ENCODE measurements at places on chromosomes 11 and 22.

DNA sequence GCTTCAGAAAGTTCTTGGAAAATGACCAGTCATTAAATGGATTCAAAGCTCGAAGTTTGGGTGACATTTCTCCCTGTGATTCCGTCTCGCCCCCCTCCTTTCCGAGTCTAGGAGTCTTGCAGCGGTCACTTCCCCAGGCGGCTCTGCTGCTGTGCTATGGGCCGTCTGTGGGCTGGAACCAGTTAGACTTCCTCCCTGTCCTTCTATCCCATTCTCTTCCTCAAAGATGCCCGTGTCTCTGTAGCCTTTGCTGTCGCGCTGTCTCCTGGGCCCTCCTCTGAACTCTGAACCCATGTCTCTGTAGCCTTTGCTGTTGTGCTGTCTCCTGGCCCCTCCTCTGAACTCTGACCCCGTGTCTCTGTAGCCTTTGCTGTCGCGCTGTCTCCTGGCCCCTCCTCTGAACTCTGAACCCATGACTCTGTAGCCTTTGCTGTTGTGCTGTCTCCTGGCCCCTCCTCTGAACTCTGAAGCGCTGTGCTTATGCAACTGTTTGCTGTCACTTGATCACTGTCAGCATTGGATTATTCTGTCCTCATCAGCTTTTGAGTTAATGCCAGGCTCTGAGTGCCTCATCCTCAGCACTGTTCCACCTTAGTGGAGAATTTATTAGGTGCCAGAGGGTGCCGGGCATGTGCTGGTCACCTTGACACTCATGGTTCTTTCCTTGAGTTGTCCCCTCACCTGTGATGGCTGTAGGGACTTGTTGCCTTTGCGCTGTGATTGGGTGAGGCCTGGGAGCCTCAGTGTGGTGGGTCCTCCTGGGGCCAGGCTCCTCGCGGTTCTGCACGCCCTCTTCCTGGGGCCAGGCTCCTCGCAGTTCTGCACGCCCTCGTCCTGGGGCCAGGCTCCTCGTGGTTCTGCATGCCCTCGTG is 173.3 kb downstream of the TBC1D22A start:
- DNase-seq: no peak

- no peak for DNase-seq
Observed at GRCh38 chr11:116336540-116336939, 436.2 kb downstream of the BUD13 start.

- no peak for DNase-seq
Observed at GRCh38 chr22:26860301-26860700, 202.9 kb downstream of the MIAT start.

- DNase-seq: no peak
Observed at GRCh38 chr22:48760481-48761390, 1066.9 kb downstream of the BRD1 start.

DNA sequence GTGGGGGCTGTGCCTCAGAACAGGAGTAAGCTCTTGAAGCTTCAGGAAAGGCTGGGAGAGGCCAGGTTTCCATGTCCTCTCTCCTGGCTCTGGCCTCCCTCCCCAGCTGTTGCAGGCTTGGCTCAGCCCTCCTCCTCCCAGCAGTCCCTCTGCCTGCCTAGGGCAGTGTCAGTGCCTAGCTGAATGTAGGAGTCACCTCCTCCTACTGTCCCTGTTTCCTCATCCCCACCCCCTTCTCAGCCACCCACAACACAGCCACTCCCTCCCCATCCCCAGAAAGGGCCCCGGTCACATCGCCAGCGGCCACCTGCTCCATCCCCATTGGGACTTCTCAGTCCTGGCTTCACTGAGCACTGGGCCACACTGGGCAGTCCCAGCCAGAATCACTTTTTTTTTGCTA is 2.9 kb upstream of the FBLN1 start:
- DNase-seq: no peak

- DNase-seq: no peak
Observed at GRCh38 chr11:64395545-64396078, 36.6 kb downstream of the RPS6KA4 start.

DNA sequence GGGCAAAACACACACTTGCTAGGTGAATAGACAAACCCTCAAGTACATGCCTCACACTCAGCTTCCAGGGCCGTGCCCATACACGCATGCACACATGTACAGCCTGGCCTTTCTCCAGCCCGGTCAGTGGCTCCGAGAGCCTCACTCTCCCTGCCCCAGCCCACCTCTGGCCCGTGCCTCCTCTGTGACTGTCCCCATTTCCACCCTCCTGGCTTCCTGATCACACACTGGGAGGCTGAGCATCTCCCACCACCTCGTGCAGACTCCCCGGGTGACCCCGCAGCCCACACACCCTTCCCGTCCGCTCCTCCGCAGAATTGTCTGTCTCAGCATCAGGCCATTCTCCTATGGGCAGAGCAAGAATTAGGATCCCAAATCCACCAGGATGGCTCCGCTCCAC is 634.1 kb downstream of the TBC1D22A start:
- no peak for DNase-seq

DNA sequence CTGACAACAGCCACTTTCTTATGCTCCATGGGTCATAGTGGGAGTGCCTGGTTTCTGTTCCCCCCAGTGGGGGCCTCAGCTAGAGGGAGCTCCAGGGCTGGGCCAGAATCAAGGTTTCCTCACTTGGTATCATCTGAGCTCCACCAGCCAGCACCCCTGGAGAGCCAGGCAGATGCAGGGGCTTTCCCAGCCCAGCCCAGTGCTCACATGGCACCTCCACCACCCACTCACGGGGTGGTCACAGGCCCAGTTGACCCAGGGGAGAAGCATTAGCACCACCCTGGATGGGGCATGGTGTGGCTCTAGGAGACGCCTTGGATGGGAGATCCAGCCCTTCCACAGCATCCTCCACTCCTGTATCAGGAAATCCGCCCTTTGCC is 24.1 kb upstream of the WNT7B start:
- no peak for DNase-seq

- no peak for DNase-seq
Observed at GRCh38 chr11:43983221-43983810, 40.9 kb downstream of the C11orf96 start.

- DNase-seq: no peak
Observed at GRCh38 chr11:31529701-31530100, 20.1 kb downstream of the ELP4 start.

GRCh38 chr11:100066399-100066798 is 620.7 kb upstream of the ARHGAP42 start:
- no peak for DNase-seq

DNA sequence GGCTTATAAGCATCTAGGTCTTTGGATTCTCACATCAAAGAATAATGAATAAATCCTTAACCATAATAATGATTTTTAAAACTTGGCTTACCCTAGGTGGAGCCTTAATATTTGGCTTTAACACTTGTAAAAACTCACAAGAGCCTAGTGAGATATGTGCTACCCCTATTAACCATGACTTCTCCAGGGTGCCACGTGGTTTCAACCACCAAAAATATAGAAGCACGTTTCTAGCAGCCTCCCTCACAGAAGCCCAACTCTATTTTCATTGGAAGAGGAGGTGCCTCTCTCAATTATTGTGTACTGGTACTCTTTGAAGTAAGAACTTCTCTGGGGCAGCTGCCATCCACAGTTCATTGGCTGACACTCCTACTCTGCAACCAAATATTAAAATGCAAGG is 46.5 kb upstream of the GDPD4 start:
- no peak for DNase-seq

DNA sequence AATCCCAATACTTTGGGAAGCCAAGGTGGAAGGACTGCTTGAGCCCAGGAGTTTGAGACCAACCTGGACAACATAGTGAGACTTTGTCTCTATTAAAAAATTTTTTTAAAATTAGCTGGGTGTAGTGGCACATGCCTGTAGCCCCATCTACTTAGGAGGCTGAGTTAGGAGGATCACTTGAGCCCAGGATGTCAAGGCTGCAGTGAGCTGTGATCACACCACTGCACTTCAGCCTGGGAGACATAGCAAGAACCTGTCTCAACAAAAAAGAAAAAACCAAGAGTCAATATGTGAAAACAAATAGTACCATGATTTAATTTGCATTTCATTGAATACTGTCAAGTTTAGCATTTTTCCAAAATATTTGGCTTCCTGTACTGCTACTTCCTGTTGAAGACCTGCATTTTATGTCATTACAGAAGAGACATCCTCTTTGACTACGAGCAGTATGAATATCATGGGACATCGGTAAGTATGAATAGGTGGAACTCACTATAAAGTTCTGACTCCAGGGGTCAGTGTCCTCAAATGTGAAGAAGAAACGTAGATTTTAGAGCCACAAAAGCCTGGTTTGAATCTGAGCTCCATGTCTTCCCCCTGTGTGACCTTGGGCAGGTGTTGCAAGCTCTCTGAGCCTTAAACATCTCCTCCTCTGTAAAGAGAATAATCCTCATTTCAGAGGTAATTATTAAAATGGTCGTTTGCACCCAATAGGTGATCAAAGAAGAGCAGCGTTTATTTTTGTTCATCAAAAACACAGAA is 16.0 kb downstream of the CDC45 start:
- no peak for DNase-seq

DNA sequence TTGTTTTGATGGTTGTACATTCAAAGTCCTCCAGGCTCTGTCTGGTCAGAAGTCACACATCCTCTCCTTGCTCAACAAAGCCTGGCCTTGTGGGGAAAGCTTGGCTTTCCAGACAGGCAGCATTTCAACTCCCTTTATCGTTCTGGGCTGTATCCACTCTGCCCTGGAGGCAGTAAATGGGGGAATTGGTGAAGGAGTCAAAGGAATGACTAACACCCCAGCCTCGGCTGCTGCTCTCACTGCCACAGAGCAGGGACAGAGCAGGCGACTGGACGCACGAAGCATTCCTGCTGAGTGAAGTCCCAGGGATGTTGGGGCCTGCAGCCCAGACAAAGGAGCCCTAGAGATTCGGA is 52.8 kb downstream of the WNT11 start:
- no peak for DNase-seq

DNA sequence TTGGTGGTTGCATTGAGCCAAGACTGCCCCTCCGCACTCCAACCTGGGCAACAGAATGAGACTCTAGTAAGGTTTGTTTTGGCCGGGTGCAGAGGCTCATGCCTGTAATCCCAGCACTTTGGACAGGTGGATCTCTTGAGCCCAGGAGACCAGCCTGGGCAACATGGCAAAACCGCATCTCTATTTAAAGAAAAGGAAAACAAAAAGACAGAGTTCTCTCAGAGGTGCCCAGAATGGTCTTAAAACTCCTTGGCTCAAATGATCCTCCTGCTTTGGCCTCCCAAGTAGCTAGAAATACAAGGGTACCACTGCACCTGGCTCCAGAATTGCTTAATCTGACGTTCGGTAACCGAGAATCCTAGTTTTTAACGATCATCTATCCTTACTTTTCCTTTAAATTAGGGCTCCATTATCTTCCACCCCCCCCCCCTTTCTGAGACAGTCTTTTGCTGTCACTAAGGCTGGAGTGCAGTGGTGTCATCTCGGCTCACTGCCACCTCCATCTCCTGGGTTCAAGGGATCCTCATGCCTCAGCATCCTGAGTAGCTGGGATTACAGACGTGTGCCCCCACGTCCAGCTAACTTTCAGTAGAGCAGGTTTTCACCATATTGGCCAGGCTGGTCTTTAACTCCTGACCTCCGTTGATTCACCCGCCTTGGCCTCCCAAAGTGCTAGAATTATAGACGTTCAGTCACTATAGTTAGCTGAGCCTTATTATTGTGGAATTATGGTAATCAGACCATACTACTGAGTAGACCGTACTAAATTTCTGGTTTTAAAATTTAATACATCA is 1.7 kb downstream of the RPS25 start:
- DNase-seq: no peak

DNA sequence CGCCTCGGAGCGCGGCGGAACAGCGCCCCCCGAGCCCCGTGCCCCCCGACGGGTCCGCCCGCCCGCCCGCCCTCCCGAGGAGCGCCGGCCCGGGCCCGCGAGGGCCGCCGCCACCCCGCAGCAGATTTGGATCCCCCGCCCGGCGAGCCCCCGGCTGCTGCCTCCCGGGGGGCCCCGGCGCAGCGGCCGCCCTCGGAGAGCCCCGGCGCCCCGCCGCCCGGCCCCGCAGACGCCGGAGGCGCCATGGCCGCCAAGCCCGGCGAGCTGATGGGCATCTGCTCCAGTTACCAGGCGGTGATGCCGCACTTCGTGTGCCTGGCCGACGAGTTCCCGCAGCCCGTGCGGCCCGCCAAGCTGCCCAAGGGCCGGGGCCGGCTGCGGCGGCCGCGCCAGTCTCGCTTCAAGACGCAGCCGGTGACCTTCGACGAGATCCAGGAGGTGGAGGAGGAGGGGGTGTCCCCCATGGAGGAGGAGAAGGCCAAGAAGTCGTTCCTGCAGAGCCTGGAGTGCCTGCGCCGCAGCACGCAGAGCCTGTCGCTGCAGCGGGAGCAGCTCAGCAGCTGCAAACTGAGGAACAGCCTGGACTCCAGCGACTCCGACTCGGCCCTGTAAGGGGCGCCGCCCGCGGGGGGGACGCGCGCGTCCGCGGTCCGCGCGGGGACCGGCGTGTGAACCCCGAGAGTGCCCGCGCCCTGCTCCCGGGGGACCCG is 380 bp downstream of the C11orf96 start:
- DNase-seq: no peak

- DNase-seq: no peak
Observed at GRCh38 chr11:12777208-12777874, 103.1 kb downstream of the TEAD1 start.

GRCh38 chr22:23268139-23268712 is 87.9 kb downstream of the BCR start:
- no peak for DNase-seq

GRCh38 chr11:66338276-66339161 is 2.3 kb upstream of the RIN1 start:
- DNase-seq: no peak

- no peak for DNase-seq
Observed at GRCh38 chr22:20857247-20857643, 1.4 kb downstream of the PI4KA start.

GRCh38 chr11:69161117-69161407 is 5.3 kb downstream of the SMIM38 start:
- no peak for DNase-seq

DNA sequence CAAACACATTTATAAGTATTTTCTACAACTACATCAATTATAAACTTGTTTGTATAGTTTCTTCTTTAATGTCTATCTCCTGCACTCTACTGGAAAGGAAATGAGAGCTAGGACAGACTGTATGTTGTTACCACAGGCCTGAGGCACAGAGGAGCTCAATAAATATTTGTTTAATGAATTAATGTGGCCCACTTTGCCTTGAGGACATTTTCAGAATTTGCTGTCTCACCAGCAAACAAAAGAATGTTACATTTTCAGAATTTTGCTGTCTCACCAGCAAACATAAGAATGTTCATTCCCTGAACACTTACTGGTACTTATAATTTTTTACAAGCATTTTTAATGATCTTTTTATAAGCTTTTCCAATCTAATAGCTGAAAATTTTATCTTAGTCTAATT is 41.9 kb upstream of the WNT7B start:
- no peak for DNase-seq

- no peak for DNase-seq
Observed at GRCh38 chr11:86753459-86753858, 46.9 kb upstream of the PRSS23 start.

DNA sequence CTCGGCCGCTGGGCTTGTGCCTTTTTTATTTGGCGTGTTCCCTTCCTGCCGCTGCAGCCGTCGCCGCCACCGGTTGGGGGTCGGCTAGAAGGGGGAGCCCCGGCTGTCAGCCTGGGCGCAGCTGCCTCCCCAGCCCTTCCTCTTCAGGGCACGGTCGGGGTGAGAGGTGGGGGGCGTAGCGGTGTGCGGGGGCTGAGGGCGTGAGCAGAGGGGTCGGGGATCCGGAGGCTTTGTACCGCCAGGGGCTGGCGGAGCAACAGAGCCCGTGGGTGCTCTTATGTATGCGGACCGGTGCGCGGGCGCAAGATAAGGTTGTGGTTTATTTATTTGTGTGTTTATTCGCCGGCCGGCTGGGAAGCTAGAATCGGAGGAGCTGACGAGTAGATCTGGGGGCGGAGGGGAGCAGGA is 477 bp downstream of the ZBTB16 start:
- no peak for DNase-seq

Measured in GM12878 (cell line).